GM12891 (cell line): ENCODE measurements at places on chromosomes 16 and 17.
A peak's percentile ranks its signal among the peaks of the same experiment; 100 is the strongest.

DNA sequence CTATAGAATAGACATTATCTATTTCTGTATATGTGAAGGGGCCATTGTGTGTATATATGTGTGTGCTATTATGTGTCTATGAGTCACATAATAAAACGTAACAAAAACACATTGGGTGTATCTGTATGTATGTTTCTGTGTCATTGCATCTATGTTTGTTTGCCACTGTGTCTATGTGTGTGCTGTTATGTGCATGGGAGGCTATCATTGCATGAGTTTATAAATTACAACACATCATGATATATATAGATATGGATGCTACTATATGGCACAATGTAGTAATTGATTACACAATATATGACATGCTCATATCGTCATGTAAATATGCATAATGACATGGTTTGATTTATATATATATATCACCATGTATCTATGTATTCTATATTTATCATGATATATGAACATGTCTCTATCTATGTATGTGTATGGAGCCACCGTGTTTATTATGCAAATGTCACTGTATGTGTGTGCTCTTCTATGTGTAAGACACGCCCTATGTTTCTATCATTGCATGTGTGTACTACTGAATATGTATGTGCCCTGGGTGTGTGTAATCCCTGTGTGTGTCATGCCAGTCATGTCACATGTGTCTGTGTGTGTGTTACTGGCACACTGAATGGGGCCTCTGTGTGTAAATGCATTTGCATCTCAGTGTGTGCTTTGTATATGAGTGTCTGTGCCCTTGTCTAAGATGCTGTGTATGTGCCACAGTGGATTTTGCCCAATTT is 1.4 kb upstream of the TSPOAP1 start:
- no peak for DNase-seq

- DNase-seq: no peak
Observed at GRCh38 chr17:10088444-10088843, 110.0 kb downstream of the GAS7 start.

DNA sequence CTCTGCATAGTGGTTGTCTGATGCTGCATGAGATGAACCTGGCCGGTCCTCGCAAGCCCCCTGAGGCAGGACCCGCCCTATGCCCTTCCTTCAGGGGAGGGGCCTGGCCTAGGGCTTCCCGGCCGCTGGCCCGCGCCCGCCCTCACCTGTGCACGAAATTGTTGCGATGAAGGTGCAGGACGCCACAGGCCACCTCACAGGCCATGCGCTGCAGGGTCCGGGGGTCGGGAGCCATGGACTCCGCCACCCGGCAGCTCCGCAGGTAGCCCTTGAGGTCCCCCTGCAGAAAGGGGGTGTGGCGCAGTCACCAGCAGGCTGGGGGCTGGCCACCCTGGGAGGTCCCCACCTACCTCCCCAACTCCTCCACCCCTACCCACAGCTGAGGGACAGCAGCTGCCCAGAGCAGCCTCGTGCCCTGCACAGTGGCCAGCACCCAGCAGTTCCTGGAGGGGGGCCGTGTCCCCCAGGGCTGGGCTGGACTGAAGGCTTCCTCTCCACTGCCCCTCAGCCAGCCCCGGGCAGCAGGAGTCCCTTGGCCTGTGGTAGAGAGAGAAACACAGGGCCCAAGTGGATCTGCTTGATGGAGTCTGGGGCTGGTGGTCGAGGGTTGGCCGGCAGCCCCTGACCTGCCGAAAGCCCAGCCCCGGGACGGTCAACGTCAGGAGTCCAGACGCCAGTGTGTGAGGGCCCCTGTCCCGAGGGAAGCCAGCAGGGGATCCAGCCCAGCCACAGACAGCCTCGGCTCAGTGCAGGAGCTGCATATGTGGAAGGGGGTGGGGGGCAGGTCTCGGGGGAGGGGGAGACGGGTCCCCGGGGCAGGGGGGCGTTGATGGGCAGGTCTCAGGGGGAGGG is 38.8 kb upstream of the PVALEF start:
- no peak for DNase-seq

DNA sequence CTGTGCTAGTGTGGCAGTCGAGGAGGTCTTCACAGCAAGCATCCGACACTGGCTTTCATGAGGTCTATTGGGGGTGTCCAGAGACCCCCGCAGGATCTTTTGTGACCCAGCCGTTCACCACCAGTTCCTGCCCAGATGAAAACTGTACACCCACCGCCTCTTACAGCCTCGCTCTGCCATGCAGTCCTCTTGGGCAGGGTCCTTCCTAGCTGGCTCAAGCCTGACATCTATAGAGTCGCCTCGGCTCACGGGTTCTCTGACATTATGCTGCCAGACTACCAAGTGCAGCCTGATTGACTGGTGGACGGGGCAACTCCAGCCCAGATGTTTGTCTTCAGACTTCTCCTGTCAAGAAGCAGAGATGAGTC is 14.6 kb upstream of the CLEC10A start:
- DNase-seq: no peak

- DNase-seq: peak; percentile 14
Observed at GRCh38 chr17:51371732-51372151, 111.4 kb downstream of the UTP18 start.

DNA sequence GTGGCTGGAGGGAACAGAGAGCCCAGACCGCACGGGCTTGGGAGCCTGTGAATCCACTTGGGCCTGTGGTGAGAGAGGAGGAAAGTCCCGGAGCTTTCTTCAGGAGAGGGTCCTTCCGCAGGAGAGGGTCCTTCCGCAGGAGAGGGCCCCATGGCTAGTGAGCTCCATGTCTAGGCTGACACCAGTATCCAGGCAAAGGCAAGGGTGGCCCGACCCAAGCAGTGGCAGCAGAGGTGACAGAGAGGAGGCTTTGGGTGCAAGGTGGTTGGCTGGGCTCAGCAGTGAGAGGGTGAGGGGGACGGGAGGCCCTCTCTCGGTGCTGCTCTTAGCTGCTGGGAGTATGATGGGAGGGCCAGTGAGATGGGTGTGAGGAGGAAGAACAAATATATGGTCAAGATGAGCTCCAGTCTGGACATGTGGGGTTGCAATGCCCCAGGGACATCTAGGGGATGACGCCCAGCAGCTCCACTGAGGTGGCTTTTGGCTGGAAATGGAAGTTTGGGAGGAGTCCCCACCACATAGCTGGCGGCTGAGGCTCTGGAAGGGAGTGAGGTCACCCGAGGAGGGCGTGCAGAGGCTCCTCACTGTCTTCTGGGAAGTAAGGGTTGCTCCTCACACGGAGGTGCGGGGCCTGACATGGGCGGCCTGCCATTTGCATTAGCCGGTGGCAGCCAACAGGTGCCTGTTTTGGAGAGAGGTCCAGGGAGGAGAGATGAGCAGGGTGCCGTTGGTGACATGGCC is 2.3 kb upstream of the HSD3B7 start:
- DNase-seq: no peak

DNA sequence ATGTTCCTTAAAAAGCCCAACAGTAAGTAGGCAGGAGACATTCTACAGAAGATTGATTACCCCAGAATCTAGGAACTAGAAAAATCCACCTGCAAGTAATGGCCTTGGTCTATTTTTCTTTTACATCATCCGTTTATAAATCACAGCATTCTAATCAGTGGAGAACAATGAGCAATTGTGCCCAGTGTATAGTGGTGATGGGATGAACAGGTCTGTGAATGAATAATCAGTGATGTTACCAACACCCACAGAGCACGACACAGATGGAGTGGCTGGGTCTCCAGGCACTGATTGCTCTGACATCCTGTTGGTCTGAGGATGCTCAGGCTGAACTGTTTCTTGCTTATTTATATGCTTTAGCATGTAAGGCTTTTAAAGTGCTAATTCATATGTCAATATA is 1251.2 kb upstream of the CDH8 start:
- no peak for DNase-seq

DNA sequence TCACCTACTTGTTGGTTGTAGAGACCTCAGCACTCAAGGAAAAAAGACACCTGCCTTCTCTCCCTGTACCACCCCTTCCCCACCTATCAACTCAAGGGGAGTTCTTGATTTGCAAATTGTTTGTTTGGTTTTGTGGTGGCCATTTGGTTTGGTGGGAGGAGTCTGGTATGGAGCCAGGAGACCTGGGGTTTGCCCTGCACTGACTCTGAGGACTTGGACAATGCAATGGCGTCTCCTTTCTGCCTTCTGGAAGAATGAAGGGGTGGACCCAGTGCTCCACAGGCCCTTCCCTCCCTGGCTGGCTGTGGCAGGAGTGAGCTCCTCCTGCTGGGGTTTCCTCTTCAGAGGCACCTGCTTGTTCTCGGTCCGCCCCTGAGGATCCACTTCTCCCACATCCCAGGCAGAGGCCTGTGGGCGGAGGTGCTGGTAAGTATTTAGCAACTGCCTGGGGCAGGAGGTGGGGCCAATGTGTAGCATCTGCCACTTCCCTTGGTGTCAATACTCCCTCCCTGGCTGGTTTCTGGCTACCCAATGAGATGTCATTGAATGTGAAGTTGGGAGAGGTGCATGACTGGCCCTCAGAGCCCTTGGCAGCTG is 164.5 kb downstream of the NTN1 start:
- DNase-seq: no peak
